ENCODE measurements at places on chromosomes 7 and 10.

GRCh38 chr10:62545160-62546066, 171.2 kb downstream of the ZNF365 start:
- no peak for DNase-seq

- DNase-seq = no peak
These were observed 32.3 kb downstream of the GPR22 start for GRCh38 chr7:107502154-107502553.

DNA sequence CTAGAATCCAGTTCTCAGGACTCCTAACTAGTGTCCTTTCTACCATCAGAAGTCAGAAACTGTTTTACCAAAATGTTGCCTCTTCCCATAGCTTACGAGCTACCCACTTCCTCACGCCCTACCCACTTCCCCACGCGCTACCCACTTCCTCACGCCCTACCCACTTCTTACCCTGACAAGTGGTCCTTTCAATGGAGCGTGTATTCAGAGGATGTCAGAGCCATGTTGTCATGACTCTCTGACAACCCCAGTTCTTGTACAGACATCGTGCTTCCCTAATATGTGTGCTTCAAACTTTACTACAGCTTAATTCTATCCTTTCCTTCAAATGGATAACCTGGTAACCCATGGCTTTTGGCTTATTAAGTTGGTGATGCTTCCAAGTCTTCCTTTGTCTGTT, 84.8 kb upstream of the PHF14 start:
- no peak for DNase-seq

- DNase-seq = no peak
These were observed 15.5 kb downstream of the TWIST1 start for GRCh38 chr7:19101909-19102308.

- no peak for DNase-seq
These were observed 101.8 kb downstream of the GNAT3 start for GRCh38 chr7:80410081-80410480.

- no peak for DNase-seq
These were observed 28.6 kb downstream of the VIM start for GRCh38 chr10:17256627-17257026.

- no peak for DNase-seq
These were observed 16.2 kb downstream of the GHITM start for GRCh38 chr10:84155521-84155920.

- no peak for DNase-seq
These were observed 450.6 kb upstream of the SORCS1 start for GRCh38 chr10:107614939-107615685.

- no peak for DNase-seq
These were observed 2.0 kb downstream of the COPS6 start for GRCh38 chr7:100090527-100091410.

DNA sequence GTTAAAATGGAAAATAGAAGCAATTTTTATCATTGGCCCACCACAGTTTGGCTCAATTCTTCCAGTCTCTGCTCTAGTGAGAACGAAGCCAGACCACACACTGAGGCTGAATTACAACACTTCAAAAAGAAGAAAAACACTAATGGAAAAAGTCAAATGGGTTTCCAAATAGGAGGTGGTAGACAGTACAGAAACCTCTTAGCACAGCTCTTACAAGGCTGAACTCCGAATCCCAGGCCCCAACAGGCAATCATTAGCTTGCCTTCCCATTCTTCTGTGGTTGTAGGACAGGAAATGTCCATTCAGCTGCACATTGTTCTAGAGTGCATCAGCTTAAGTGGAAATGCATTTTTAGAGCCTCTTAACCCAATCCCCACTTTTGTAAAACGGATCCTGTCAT, 115.1 kb upstream of the MEOX2 start:
- DNase-seq = no peak

GRCh38 chr7:44309271-44310091, 15.9 kb downstream of the CAMK2B start:
- DNase-seq = no peak

DNA sequence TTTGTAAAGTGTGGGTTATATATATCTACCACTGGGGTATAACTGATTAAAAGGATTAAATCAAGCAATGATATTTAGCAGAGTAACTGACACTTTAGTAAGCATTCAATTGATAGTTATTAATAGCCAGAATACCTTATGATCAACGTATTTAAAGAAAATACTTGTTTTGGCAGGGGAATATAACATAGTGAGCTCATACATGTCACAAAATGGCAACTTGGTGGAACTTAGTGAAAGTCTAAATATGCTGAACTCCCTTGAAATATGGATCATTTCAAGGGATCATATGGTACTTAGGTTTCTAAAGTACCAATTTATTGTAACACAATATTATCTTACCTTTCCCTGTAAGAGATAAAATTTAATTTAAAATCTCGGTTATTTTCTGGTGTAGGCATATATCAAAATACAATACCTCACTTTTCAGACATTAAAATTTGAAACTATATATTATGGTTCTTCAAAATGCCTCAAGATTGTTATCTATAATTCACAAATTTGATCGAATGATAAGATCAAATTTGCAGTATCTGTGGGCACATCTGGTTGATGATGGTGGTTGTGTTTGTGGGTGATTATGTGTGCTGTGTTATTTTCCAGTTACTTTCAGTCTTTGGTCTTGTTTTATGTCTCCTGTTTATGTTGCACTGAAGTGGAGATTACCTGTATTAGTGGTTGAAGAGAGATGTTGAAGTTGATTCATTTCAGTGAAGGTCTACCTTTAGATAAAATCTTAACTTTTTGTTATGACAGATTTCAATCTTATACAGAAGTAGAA, 5.2 kb downstream of the ARL4A start:
- DNase-seq = no peak

- DNase-seq = no peak
These were observed 65.2 kb upstream of the OGDHL start for GRCh38 chr10:49827297-49827696.

All from NCI-H1436 (cell line).